AML-193 (cell line): ENCODE measurements at places on chromosomes 2 and 18.

DNA sequence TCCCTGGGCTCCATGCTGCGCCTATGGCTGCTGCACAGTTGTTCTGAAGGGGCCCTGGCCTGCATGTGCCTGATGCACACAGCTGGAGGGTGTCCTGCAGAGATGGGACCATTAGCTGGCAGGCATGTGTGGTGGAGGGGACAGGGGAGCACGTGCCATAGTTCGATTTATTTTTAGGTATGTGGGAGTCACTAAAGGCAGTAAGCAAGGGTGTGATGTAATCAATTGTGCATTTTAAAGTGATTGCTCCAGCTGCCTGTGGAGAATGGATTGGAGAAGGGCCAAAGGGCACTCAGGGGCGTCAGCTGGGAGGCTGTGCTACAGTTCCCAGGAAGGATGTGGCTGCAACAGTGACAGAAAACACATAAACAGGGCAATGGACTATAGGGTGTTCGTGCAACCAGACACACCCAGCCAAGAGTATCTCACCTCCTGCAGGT is 205.1 kb downstream of the ARL4C start:
- DNase-seq, result no peak

DNA sequence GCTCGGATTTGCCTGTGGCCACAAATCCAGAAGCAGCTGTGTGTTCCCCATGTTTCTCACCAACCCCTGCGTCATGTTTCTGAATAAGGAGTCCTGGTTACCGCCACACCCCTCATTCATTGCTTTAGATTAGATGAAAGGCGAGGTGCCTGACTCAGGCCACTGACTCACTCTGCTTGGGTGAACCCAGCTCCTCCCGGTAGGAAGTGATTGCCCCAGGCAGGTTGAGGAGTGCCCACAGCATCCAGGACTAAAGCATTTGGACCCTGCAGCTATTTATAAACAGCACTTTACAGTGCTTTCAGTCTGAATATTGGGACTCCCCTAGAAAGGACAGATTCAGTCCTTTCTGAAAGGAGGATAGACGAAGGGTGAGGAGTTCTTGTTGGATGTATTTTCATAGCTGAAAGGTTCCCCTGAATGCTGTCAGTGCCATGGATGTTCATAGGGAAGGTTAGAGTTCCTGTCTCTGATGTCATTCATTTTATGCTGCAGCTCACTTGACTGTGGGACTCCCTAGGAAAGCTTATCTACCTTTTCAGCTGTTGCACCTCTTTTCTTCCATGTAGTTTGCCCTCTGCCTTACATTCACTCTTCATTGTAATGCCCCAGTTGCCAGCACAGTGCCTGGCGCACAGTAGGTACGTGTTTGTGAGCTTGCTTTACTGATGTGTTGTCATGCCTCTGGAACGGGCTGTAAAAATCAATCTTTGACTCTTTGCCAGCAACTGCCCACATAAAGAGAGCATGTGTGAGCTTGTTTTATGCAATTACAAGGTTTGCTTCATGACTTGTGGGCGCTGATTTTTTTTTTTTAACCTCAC is 14.9 kb downstream of the ITGA6 start:
- DNase-seq, result no peak

- DNase-seq, result no peak
Measured at GRCh38 chr2:232242316-232242715, 136.2 kb upstream of the ALPP start.

DNA sequence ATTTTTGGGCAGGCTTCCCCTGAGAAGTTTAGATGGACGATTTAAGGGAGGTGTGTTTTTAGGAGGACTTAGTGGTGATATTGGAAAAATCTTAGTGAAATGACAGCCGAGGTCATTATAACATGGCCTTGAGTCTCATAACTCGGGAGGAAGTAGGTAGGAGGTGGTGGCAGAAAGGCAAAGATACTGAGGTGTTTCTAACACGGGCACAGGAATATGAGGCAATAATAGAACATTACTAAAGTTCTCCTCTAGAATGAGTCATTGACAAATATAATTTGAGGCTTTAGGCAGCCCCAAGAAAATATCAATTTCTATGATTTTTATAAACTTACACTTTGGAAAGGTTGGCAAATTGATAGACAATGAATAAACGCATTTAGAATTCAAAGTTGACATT is 146.1 kb upstream of the ZEB2 start:
- peak; percentile 71 for DNase-seq

GRCh38 chr2:98347298-98348065 is 1.2 kb downstream of the CNGA3 start:
- DNase-seq, result no peak

GRCh38 chr18:49618742-49619681 is 57.2 kb downstream of the LIPG start:
- no peak for DNase-seq

DNA sequence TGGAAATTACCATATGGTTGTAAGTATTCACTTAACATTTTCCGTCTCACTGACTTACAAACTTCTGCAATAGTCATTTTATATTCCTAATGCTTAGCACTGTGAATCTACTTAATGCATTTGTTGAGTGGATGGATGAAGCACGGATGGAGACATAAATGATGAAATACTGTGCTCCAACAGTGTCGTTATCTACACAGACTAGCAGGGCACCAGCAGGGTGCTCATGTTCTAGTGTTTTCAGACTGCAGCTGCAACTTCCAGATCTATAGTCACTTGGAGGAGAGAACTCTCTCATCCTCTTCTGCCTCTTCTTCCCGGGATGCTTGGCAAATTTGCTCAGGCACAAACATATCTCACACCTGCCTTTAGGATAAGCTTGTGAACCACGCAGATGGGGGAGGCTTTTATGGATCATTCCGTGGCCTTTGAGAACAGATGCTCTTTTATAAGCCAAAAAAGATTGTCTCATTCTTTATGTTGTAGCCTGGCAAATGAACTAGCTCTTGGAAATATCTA is 797.7 kb downstream of the MBD2 start:
- no peak for DNase-seq

GRCh38 chr2:78439122-78439521 is 586.4 kb upstream of the REG3G start:
- no peak for DNase-seq

DNA sequence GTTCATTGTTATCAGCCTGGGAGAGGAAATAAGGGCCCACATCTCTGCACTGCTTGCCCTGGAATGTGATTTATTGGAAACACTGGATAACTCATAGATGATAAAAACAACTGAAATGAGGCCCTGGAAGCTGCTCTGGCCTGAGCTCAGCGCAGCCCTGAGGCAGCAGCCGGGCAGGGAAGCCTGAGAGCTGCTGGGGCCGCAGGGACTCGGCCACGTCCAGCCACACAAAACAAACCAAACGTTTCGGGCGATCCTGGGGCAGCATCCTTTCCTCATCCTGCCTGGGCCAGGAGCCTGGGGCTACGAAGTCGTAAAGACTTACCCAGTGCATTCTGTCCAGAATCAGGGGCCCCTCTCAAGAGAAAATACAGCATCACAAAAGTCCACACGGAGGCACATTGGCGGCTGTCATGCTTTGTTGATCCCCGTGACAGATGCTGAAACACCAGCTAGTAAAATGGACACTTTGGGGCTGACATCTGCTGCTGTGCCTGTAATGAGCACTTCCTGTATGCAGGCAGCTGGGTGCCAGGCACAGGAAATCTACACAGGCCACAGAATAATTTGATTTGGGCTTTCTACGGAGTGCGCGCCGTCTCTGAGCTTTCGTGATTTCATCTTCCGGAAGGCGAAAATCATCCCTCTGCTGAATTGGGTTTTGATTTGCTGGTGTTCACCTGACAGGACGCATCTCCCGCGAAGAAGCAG is 250.6 kb downstream of the EIPR1 start:
- no peak for DNase-seq

- peak; percentile 32 for DNase-seq
Measured at GRCh38 chr2:240437861-240438809, 2.7 kb downstream of the GPC1 start.

DNA sequence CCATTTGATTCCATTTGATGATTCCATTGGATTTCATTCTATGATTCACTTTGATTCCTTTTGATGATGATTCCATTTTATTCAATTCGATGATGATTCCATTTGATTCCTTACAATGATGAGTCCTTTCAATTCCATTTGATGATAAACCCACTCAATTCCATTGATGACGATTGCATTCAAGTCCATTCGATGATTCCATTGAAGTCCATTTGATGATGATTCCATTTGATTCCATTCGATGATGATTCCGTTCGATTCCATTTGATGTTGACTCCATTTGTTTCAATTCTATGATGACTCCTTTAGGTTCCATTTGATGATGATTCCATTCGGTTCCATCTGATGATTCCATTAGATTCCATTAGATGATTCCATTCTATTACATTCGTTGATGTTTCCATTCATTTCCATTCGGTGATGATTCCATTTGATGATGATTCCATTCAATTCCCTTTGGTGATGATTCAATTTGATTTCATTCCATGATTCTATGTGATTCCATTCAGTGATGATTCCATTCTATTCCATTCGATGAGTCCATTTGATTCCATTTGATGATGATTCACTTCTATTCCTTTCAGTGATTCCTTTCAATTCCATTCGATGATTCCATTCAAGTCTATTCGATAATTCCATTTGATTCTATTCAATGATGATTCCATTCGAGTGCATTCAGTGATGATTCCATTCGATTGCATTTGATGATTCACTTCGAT is 1106.0 kb downstream of the RPIA start:
- no peak for DNase-seq

- DNase-seq, result no peak
Measured at GRCh38 chr2:23649819-23650218, 264.8 kb downstream of the KLHL29 start.

DNA sequence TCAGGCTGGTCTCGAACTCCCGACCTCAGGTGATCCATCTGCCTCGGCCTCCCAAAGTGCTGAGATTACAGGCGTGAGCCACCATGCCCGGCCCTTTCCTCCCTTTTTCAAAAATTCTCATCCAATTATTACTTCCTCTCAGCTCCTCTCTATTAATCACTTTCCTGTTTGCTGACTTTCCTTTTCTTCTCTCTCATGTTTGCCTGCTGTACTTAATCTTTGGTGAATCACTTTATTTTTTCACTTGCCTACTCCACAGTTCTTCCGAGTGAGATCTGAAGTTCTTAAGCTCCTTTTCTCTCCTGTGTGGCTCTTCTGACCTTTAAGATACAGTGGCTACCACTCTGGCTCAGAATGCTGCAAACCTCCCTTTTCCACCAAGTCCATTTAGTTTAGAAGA is 126.3 kb upstream of the SERTAD2 start:
- no peak for DNase-seq

DNA sequence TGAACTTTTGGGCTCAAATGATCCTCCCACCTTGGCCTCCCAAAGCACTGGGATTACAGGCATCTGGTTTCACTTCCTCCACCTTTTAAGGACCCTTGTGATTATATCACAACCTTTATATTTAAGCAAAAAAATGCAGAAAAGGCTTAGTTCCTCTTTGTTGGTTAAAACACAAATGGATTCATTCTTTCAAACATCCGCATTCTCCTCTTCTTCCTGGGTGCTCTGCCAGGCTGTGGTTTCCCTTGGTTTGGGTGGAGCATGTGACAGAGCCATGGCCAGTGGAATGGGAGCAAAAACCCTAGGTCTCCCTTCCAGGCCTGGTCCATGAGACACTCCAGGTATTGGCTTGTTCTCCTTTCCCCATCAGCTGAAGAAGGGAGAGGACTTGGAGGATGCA is 9.9 kb upstream of the SLC66A3 start:
- no peak for DNase-seq

- DNase-seq, result no peak
Measured at GRCh38 chr2:139162456-139162855, 382.3 kb upstream of the NXPH2 start.

- DNase-seq, result no peak
Measured at GRCh38 chr2:6148882-6149281, 456.7 kb downstream of the SOX11 start.
